ENCODE measurements at places on chromosomes 6 and 20. TPM values are rescaled to one million over a fixed set of nuclear protein-coding genes. Genes with fewer than 3 reads are reported as not detected.

- no peak for DNase-seq
Measured at GRCh38 chr20:62352402-62353288, 14.5 kb downstream of the LAMA5 start.

GRCh38 chr20:53282217-53282955 lies 310.2 kb downstream of the TSHZ2 start:
- DNase-seq = no peak

The GABRR1 gene
- not detected for total RNA-seq

The ARFGEF3 gene
- under 0.01 TPM for total RNA-seq

The CCN5 gene
- not detected for total RNA-seq

The IPCEF1 gene
- under 0.01 TPM for total RNA-seq

The OPN5 gene
- total RNA-seq = not detected

Data from IMR-90 (cell line).